Kidney epithelial cell (primary cell): ENCODE measurements at places on chromosomes 5 and 9. TPM values are rescaled to one million over a fixed set of nuclear protein-coding genes. Genes with fewer than 3 reads are reported as not detected.

GRCh38 chr5:176541338-176542134, 4.3 kb upstream of the RNF44 start:
- DNase-seq = no peak

The CPLANE1 gene
- 14.0 and 19.6 TPM in 2 replicates for total RNA-seq

GRCh38 chr5:7801891-7802614, 48.9 kb downstream of the CFAP90 start:
- DNase-seq = no peak

GRCh38 chr9:111897601-111898137, 1.1 kb downstream of the UGCG start:
- no peak for DNase-seq

DNA sequence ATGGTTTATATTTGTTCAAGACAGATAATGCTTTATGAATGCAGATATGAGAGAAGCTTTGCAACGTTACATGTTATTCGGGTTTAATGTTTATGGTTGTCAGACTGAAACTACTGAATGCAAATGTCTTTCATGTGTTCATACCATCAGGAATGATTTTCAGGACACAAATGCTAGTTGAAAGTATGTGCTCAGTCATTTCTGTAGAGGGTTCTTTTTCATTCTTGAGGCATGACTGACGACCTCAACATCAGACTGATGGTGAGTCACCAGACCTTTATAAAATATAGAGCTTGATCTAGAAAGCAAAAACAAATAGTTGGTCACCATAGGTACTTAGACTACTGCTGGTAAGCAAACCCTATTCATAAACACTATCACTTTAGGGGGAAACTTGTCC, 287.3 kb upstream of the NUDT12 start:
- DNase-seq = peak; percentile 91

DNA sequence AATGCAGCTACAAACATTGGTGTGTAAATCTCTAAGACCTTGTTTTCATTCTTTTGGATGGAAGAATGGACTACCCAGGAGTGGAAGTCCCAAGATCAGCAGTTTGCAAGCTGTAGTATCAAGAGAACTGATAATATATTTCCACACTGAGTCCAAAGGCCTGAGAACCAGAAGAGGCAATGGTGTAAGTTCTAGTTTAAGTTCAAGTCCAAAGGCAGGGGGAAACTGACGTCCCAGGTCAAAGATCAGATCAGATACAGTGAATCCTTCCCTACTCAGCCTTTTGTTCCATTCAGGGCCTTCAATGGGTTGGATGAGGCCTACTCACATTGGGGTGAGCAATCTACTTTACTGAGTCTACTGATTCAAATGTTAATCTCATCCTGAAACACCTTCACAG, 80.3 kb upstream of the ERBIN start:
- no peak for DNase-seq

GRCh38 chr5:102711525-102712385, 43.4 kb upstream of the PAM start:
- DNase-seq = no peak

DNA sequence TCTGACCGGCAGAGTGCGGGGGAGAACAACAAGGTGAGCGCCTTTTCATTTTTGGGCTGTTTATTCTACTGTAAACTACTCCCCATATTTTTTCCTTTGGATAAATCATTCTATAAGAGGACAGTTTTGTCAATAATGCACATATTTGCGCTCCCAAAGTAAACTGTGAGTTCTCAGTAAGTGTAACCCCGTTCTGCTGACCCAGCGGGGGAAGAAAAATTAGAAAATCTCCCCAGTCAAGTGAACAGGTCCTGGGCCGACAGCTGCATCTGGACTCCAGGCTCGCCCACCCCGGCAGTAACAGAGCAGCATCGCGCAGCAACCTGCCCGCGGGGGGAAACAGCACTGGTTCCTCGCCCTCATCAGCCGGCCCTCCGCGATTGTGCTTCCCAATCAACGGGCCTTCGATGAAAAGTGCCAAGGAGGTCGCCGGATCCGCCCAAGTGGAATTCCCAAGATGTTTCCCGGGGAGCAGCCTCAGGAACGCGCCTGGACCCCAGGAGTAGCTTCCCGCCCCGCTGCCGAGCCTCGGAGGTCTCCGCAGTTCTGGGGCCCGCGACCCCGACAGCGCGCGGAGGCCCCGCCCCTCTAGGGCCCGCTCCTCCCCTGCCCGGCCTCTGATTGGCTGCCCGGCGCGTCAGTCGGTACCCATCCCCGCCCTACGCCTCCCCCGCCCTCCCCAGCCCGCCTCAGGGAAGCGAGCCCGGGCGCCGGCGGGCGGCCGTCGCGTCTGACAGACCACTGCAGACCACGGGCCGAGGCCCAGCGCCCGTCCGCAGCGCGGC, at the start of gene OTULINL:
OTULINL (plus strand) TSS at position 687 of the 785 bp plus-strand sequence. CDS start 103 bp downstream, outside the sequence.
- DNase-seq = no peak

DNA sequence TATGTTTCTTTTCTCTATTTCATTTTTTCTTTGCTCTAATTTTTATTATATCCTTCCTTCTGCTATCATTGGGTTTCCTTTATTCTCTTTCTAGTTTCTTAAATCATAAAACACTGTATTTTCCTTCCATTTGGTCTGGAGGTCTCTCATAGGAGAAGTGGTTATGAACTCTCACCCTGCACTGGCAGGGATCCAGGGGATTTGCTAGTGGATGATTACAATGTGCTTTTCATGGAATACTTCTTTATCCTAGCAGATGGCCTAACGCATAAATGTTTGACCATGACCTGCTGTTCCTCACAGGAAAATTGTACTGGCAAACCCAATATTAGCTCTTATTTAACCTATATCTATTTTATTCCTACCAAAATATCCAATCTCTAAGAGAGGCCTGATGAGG, 31.5 kb upstream of the SGCD start:
- DNase-seq = no peak

The SPATA31A1 gene
- total RNA-seq = not detected in 2 replicates

The TPPP gene
- 1.9 and 2.5 TPM in 2 replicates for total RNA-seq

The HRCT1 gene
- 0.58 TPM in 1 of 2 replicates, not detected in the other for total RNA-seq

GRCh38 chr9:126159430-126160060, 167.1 kb upstream of the MVB12B start:
- no peak for DNase-seq

- DNase-seq = no peak
Observed at GRCh38 chr9:127049581-127049980, 72.9 kb downstream of the ANGPTL2 start.

The APC gene
- total RNA-seq = 31.5 and 47.0 TPM in 2 replicates

GRCh38 chr5:160824301-160825001, 27.6 kb downstream of the ATP10B start:
- no peak for DNase-seq

DNA sequence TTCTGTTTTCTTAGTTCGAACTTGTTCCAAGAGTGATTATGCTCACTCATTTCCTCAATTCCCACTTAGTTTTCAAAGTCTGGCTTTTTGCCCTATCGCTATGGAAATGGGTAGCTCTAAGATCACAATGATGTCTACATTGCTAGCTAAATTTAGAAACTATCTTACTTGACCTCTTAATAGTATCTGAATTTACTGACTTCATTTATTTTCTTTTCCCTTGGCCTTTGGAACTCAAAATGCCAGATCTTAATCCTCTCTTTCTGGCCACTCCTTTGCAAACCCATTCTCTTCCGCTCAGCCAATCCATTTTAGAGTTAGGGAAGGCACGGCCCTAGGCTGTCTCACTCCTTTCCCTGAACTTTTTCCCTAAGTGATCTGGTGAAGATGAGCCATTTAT, 137.0 kb downstream of the FER start:
- DNase-seq = no peak

GRCh38 chr9:118236625-118237024, 532.4 kb downstream of the TLR4 start:
- no peak for DNase-seq

- no peak for DNase-seq
Observed at GRCh38 chr9:104951487-104951886, 23.5 kb upstream of the ABCA1 start.

The NUTM2F gene
- total RNA-seq = not detected in 2 replicates

DNA sequence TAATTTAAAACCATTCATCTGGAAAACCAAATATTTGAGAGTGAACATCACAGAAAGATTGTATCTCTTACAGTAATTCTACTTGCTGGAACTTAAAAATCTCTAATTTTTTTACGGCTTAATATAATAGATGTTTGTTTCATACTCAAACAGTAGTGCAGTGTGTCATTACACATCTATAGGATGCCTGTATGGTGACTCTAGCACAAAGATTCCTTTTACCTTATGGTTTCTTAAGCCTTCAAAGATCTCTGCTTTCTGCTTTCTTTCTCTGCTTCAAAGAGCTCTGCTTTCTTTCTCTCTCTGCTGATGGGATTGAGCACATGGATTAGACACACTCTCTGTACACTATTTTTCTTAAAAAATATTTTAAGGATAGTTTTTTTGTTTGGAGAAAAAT, 374.0 kb upstream of the CDH9 start:
- no peak for DNase-seq

DNA sequence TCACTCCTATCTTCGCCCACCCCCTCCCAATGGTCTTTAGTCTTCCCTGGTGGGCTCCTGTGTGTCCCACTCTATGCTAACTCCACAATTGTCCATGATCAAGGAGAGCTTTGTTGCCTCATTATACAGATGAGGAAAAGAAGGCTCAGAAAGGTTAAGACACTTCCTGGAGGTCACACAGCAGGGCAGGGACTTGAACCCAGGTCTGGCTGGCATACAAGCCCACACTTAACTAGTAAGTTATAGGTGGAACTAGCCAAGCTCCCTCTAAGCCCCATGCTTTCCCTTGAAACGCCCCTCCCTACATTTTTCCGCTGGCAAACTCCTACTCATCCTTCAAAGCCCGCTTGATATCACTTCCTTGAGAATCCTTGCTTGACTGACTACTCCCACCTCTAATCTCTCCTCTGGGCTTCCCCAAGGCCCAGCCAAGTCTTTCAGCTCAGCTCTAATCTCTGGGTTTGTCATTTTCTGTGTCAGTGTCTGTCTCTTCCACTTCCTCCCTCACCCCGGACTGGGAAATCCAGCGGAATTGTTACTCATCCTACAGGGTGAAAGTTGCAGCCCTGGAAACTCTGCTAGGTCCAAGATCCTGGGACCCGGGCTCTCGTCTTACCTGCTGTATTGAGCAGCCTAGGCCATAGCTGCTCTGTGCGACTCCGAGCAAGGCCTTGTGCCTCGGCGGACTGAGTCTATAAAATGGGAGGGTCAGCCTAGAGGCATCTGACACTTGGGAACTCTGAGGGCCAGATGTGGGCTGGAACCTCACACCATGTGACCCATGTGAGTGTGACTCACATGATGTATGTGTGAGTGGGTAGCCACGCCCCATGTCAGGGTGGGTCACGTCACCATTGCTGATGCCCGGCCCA, 144.5 kb downstream of the GAPVD1 start:
- DNase-seq = no peak

DNA sequence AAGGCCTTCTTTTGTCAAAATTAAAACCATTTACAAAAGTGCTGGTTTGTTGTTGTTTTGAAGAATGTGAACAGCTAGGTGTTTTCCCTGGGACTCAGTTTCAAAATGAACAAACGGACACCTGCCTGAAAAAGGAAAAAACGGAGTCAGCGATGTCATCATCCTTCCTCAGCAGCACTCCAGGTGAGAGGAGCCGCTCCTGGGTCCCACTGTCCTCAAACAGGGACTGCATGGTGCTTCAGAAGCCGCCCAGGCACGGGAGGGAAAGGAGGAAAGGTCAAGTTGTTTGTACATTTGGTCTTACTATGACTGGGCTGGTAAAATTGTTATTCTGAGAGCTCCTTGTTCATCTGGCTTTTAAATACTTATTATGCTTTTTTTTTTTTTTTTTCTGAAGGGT, 69.0 kb upstream of the ZSWIM6 start:
- DNase-seq = no peak

- no peak for DNase-seq
Observed at GRCh38 chr5:105146867-105147266, 1584.3 kb upstream of the NUDT12 start.

GRCh38 chr5:172688349-172689217, 47.5 kb downstream of the NEURL1B start:
- DNase-seq = no peak

- DNase-seq = no peak
Observed at GRCh38 chr9:137136881-137137607, 1.9 kb upstream of the GRIN1 start.

DNA sequence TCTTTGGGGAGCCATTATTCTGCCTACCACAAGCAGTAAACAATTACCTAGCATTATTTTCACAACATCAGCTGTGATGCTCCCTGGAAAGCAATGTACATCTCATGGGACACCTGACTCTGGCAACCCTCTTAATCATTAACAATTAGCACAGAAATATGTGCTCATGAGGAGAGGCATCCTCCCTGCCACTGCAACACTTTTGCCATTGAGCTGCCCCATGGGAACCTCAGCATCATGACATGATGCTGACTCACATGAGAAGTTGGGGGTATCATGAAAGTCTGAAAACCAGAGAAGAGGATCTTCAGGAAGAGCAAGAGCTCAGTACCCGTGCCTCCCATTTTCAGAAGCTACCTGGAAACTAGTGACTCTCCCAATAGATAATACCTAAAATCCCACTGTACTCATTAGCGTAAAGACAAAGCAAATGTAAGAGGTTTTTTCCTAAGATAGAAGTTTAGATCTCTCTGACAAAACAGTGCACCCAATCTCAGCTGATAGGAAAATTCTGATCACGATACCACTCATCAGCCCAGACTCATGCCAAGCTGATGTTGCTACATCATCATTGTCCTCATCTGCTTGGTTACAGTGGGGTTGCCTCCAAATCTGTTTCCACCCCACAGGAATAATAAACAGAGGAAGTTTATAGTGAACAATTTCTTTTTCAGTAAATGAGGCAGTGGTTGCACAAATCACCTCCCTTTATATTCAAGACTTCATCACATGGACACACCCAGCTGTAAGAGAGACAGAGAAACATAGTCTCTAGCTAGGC, 244.5 kb downstream of the NR2F1-AS1 start:
- DNase-seq = no peak

DNA sequence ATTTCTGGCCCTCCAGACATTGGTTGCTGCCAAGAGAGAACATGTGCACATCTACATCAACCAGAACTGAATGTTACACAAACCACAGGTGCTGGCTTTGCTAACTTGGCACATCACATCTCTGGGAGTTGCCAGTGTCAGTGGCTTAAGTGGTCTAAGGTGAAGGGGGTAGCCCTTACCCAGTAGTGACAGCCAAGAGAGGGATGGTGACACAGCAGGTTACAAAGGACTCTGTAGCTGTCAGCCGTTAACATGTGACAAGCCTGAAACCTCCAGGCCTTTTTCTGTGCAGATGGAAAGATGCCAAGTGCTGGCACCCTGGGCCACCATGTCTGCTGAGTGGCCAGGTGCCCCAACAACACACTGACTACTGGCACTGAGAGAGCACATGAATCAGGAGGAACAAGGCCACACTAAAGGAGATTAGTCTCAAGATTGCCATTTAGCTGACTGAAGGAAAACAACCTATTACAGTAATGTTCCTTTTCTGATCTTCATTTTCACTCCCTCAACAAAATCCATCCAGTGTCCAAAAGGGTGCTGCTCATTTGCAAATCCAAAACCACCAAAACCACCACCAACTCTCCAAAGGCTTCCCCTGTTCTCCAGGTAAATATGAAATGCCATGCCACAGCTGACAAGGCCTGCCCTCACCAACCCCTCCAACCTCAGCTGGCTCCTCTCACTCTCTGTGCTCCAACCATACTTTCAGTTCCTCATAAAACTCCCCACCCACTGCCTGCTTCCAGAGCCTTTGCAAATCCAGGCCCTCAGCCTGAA, 20.2 kb downstream of the SIL1 start:
- DNase-seq = no peak
